ENCODE measurements at places on chromosomes 1 and 21.
A peak's percentile ranks its signal among the peaks of the same experiment; 100 is the strongest.

DNA sequence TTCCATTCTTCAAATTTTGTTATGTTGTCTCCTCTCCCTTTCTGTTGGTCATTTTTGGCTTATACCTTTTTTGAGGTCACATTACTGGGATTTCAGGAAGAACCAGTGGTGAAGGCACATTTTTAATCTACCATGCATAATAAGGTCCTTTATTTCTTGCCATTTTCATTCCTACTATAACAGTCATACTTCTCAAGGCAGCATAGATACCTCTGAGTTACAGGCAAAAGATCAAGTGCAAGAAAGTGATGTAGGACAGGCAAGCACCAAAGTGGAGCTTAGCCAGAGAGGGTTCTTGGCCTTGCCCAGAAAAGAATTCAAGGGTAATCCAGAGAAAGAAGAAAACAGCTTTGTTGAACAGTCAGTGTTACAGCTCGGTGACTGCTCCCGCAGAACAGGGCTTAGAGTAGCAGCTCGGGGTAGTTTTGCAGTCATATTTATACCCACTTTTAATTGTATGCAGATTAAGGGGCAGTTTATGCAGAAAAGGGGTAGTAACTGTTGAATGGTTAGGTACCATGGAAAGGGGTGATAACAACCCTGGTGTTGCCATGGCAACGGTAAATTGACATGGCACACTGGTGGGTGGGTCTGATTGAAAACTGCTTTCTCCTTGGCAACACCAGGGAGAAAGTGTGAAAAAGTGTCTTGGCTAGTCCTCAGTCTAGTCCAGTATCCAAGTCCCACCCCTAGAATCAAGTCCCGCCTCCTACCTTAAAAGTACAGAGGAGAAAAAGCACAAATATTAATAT is 39.6 kb upstream of the DOCK7 start:
- no peak for DNase-seq

DNA sequence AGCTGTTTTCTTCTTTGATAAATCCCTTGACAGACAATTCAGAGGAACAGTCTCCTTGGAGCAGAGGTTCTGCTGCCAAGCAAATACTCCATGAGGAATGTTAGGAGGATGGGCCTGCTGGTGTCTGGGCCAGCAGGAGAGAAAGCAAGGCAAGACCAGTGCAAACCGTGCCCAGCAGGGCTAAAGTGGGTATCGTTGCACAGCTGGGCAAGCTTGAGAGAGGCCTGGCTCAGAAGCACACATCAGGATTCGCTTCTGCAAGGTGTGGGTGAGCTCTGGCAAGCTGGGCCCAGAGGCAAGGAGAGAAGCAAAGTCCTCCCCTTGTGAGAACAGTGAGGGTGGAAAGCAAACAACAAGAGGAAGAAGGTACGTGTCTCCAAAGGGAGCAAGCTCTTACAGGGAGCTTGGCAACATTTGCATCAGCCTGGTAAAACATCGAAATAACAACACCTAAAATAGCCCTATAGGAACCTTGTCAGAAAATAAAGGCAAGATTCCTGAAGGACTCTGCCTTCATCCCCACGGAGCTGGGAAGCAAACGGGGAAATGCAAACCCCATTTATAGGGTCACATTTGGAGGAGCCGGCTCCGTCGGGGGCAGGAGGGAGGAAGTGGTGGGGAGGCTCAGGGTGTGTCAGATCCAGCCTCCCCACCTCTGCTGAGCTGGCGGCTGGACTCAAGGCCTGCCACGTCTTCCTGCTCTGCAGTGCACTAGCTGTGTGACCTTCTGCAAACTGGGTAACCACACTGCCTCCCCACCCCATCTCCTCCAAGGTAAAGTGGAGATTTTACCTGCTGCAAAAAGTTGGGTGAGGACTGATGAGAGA is 62.3 kb upstream of the HIVEP3 start:
- peak; percentile 14 for DNase-seq

- no peak for DNase-seq
Measured at GRCh38 chr1:188594542-188595235, 1765.9 kb downstream of the PLA2G4A start.

GRCh38 chr1:113255038-113255719 is 135.1 kb upstream of the MAGI3 start:
- no peak for DNase-seq

- DNase-seq, result no peak
Measured at GRCh38 chr1:110068646-110069403, 1.6 kb downstream of the ALX3 start.

DNA sequence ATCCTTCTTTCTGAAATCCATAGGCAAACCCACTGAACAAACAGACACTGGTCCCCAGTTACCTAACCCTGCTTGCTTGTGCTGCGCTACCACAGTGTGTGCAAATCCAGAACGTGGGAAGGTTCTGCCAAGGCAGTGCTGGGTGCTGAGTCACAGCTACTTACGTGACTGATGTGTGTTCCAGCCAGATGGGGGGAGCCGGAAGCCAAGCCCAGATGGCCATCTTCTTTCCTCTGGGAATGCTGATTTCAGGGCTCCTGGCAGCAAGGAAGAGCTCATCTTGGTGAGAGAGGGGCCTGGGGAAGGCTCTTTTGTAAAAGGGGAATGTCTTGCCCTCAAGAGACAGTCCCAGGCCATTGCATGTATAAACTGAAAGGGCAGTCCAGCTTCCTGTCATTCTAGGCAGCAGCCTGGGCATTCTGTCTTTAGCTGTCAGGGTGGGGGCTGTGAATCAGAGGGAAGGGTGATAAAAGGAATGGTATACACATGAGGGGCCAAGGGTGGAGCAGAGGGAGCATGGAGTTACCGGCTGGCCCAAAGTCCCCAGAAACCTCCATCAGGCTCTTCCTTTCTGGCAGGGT is 54.1 kb downstream of the CD46 start:
- DNase-seq, result no peak

DNA sequence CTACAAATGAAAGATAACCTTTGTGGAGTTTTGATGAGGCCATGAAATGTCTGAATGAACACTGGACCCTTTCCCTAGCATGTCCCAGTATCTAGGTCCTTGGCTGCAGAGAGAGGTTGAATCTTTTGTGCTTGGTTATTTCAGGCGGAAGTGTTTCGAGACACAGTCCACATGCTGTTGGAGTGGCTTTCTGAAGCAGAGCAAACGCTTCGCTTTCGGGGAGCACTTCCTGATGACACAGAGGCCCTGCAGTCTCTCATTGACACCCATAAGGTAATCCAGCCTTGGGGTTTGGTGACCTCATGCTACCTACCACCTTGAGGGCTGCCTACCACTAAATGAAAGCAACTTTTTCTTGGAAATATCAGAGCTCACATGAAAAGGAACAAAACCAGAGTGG is 38.9 kb upstream of the BMP8A start:
- DNase-seq, result no peak

DNA sequence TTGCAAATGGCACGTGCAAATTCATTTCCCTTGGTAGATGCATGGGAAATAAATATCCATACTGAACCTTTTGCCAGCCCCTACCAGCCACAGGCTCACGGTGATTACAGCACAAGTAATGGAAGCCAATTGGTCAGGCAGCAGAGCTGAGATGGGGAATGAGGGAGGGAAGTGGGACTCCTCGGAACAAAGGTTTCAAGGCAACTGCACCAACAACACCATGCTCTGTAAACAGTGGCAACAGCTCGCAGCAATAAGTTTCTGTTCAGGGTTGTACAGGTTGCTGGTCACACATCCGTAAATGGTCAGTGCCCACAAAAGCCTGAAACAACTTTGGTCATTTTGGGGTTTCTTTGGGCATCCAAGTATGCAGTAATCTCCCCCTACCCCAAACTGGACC is 62.7 kb upstream of the LPGAT1 start:
- no peak for DNase-seq

DNA sequence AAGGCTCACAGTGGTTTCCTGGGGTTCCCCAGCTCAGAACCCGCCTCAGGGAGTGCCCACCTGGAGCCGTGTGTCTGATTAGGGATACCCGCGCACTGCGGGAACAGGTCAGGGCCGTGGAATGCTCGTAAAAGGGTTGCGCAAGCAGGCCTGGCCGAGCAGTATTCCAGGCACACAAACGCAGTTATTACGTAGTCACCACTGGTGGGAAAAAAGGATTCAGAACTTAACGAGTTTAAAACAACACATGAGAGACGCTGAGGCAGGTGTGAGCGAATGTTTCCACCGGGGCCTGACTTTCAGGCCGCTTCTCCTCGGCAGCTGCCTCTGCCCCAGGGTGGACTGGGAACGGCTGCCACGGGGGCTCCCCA is 18.2 kb downstream of the PLCH2 start:
- no peak for DNase-seq

DNA sequence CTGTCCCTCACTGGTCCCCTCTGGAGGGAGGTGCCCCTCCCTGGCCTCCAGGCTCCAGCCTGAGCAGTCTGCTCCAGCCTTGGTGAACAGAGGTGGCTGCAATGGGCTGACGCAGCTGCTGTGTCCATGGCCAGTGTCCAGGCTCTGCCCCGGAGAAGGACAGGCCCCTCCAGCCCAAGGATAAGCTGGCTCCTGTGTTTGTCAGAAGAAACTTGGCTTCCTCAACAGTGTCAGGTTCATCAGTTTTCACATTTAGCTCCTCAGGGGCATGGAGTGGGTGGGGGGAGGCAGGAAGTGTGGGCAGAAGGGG is 402.8 kb downstream of the MATN1 start:
- no peak for DNase-seq

DNA sequence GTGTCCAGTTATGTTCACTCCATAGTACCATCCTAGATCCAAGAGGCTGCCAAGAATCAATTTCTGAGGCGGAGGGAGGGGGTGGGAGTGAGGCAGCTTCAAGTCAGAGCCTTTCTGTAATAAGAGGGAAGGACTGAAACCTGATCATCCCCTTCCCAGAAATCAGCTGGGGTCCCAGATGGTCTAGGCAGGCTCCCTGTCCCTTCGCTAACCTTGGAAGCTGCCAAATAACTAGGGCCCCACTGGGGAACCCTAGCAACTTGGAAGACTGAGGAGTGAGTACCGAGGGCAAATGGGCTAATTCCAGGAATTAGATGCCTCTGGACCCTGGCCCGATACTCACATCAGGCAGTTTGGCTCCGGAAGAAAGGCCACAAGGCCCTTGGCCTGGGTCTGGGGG is 113.3 kb downstream of the NAV1 start:
- no peak for DNase-seq

- no peak for DNase-seq
Measured at GRCh38 chr21:14620152-14620551, 74.0 kb upstream of the SAMSN1 start.

GRCh38 chr21:14526199-14526598 is 19.9 kb downstream of the SAMSN1 start:
- no peak for DNase-seq

- no peak for DNase-seq
Measured at GRCh38 chr1:159247266-159247665, 42.6 kb downstream of the ACKR1 start.

DNA sequence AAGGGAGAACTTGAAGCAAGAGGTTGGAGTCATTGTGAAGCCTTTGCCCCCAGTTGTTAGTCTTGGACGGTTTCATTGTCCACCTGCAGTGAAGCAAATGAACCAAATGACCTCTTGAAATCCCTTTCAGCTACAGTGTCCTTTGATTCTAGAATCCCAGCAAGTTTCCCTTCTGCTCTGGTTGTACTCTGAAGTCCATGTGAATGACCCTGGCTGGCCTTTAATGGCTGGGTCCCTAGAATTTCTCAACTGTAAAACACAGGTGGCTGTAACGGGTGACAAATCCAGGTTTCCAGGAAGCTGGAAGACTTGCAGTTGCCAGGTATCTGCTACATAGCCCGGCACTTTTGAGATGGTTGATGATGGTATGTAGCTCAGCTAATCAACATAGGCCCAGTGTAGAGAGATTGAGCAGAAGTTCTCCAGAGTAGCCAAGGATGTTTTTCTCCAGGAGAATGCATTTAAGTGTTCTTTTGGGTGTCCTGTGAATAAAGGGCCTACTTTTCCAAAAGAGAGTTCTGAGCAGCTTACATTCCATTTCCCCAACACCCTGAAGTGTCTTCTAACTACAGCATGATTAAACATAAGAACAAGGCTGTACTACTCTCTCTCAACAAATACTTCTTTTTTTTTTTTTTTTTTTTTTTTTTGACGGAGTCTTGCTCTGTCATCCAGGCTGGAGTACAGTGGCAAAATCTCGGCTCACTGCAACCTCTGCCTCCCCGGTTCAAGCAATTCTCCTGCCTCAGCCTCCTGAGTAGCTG is 17.6 kb upstream of the SLC30A1 start:
- DNase-seq, result no peak

DNA sequence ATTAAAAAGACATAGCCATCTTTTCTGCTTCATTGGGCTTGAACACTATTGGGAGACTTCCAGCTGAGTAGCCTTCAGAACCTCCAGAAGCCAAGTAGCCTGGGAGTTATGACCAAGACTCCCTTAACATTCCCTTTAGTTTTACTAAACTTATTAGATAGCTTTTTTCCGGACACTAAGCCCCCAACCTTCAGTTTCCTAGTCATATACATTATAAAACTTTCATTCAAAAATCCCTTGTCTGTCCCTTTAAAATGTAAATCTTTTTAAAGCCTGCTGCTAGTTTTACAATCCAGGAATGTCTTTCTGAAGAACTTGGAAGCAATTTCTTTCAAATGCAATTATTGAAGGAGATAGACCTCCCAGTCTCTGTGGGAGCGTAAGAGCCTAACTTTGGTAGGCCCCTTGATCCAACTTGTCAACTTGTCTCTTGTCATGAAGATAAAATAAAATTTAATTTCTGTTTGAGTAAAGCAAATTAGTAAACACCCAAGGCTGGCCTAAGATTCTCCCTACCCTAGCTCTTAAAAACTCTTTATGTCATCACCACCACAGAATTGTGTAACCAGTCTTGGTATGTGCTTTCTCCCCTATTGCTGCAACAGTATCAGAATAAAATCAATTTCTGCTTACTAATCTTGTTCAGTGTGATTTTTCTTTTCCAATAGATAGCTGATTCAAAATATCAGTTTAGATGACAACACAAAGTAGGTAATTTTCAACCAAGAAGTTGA is 796.2 kb downstream of the PLA2G4A start:
- no peak for DNase-seq

- DNase-seq, result no peak
Measured at GRCh38 chr1:107588321-107588720, 376.7 kb downstream of the VAV3 start.

- no peak for DNase-seq
Measured at GRCh38 chr1:176225911-176226310, 18.8 kb upstream of the COP1 start.

DNA sequence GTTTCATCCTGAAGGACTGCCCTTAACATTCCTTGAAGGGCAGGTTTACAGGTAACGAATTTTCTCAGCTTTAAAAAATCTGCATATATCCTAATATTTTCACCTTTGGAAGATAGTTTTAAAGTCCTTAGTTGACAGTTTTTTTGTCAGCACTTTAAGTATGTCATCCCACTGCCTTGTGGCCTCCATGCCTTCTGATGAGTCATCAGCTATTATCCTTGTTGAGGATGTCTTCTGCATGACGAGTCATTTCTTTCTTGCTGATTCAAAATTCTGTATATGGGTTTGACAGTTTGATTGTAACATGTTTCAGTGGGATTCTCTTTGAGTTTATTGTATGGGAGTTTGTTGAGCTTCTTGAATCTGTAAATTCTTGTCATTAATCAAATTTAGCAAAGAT is 500.6 kb downstream of the DISC1 start:
- DNase-seq, result no peak

GRCh38 chr1:46011121-46011695 is 121.2 kb downstream of the PIK3R3 start:
- no peak for DNase-seq

GRCh38 chr1:205421798-205422197 is at the start of gene LEMD1:
LEMD1 (minus strand) TSS chr1:205422056; CDS start chr1:205420536, 1,520 bp downstream.
- no peak for DNase-seq
